ENCODE measurements at places on chromosomes 6 and 20. TPM values are rescaled to one million over a fixed set of nuclear protein-coding genes. Genes with fewer than 3 reads are reported as not detected.
A peak's percentile ranks its signal among the peaks of the same experiment; 100 is the strongest.

DNA sequence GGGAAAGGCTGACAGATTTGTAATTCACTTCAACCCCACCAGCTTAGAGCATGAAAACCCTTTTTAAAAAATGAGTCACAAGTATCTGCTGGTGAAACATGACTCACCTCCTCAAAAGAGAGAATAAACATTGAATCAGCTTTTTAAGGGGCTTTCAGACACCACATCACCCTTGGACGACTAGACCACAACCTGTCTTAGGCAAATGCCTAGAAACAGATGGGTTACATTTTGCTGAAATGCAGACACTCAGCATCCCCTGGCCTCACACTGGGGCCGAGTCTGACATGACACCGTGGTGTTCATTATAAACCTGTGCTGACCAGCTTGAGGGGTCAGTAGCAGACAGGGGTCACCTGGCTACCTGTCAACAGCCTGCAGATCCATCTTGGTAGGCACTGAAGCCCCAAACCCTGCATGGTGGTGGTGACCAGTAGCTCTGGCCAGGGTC lies 175.3 kb upstream of the CST7 start:
- peak; percentile 18 for DNase-seq

GRCh38 chr20:53255102-53255710 lies 283.0 kb downstream of the TSHZ2 start:
- no peak for DNase-seq

DNA sequence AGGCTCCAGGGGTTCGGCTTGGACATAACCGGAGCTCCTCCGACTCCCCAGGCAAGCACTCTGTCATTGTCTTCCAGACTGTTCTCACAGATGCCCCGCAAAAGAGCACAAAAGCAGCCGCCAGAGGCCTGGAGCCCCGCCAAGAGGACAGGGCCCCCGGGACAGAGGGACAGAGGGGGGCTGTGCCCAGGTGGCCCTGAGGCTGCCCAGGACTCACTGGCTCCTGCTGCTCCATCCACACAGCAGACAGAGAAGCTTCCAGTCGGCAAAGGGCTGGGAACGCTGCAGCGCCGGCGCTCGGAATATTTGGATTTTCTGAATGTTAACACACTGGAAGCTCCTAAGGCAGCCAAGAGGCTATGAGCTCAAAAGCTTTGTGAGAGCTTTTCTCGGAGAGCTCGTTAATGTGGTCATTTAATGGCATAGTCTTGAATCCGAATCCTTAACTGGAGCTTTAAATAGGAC lies 68.0 kb upstream of the QKI start:
- DNase-seq, result no peak

The MOG gene
- total RNA-seq, result not detected

Data from activated naive CD4-positive, alpha-beta T cell treated with anti-CD3 and anti-CD28 coated beads, Interleukin-2, amount 50 U/mL, for 72 hours (primary cell).